Motor neuron (in vitro differentiated cells): ENCODE measurements at places on chromosomes 3 and 15.

DNA sequence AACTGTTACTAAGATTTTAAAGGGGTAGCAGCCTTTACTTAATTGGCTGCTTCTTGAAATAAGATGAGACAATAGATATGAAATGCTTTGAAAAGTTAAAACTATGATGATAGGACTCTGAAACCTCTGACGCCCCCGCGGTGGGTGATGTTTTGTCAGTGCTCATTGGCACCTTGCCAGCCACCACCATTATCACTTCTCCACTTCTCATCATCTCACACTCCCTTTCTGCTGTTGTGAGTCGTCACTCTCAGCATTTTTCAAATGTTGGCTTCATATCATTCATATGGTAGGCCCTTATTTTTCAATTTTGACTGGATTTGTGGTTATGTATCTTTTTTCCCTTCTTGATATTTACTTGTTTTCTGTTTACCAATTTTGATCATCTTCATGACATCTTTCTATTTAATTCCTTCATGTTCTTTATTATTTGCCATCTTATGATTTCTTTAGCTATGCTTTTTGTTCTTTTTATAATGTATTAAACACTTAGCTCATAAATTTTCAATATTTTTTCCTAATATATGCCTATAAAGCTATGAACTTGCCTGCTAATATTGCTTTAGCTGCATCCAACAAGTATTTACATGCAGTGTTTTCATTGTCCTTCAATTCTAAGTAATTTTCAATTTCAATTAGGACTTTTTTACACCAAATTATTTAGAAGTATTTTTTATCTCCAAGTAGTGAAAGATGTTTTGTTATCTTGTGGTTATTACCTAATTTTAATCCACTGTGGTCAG, 30.3 kb upstream of the SKOR1 start:
- ATAC-seq: no peak

DNA sequence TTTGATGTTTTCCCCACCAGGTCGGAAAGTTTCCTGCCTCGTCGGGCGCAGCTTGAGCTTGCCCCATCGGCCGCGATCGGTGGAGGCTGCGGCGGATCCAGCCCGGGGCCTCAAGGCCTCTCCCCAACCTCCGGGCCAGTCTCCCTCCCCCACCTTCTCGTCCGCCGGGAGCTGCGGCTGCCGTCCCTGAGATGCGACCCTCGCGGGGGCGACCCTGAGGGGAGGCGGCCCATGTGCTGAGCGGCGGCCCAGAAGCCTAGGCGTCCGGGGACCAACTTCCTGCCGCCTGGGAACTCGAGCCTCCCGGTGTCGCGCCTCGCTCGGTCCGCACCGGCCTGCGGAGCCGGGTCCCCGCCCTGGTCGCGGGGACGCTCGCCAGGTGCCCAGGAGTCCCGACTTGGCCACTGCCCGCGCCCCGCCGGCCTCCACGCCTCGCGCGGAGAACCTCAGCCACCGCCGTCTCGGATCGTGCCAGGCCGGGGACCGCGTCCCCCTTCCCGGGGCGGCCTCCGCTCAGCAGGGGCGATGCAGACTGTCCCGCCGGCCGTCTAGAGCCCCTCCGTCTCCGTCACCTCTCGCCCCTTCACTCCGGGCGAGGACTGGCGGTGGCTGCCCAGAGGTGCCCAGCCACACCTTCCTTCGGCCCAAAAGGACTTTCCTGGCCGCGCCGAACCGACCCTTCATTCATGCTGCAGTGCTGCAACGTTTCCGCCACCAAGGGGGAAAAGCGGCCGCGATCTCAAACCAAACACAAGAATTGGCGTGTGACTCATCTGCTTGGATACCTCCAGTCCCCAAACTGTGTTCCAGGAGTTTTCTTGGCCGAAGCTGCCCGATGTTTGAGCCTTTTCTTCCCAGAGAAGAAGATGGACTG, 656 bp downstream of the SLMAP start:
- peak; percentile 55 for ATAC-seq

DNA sequence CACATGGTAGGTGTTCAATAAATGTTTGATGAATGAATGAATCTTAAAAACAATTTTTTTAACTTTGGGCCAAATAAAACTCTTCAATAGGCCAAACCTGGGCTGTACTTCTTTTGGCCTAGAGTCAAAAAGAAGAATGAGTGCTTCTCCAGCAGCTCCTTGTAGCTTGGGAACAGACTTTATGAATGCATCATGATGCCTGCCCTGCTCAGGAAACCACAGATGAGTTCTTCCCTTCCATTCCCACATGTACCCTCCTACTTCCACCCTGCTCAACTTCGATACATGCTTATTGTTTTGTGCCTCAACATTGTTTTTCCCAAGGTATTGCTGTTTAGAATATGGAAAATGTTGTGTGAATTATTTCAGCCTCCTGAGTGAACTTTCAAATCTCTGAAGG, 87.0 kb downstream of the FILIP1L start:
- no peak for ATAC-seq

DNA sequence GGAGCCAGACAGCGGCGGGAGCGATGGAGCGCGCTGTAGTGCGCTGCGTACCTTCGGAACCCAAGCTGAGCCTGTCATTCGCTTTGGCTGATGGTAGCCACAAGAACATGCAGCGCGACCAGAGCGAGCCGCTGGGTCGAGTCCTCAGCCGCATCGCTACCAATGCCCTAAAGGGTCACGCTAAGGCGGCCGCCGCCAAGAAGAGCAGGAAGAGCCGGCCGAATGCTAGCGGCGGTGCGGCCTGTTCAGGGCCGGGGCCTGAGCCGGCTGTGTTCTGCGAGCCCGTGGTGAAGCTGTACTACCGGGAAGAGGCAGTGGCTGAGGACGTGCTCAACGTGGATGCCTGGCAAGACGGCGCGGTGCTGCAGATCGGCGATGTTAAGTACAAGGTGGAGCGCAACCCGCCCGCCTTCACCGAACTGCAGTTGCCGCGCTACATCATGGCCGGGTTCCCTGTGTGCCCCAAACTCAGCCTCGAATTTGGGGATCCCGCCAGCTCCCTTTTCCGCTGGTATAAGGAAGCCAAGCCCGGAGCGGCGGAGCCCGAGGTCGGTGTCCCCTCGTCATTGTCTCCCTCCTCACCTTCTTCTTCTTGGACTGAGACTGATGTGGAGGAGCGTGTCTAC, 498 bp downstream of the PDE12 start:
- ATAC-seq: peak; percentile 49

DNA sequence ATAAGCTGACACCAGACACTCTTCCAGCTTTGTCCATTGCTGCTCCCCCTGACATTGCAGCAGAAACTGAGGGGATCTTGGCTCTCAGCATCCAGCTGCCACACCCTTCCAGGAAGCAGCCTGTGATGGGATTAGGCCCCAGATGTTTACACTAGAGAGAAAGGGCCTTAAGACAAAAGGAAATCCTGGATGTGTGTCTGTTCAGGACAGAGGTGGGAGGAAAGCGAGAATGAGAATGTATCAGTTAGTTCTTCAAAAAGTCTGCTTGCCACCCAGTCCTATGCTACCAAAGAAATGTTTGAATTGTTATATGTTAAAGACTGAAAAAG, 58.8 kb downstream of the HES1 start:
- ATAC-seq: no peak

DNA sequence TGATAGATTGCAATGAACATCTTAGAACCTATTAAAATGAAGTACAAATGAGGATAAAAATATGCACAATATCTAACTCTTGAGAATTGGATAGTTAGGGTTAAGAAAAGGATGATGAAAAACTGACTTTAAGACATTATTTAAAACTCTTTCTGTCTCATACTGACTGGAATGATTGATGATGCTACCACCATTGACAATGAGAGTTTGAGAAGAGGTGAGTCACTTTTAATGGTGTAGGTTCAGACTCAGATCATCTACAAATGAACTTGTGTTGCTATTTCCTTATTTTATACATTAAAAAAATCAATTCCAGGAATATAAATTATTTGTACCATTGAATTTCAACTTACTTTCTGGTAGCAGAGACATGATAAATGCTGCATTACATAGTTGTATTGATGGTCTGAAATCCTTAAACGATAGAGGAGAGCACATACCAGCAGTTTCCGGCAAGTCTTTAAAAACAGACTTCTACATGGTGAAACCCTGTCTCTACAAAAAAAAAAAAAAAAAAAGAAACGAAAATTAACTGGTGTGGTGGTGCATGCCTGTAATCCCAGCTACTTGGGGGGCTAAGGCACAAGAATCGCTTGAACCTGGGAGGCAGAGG, 409.0 kb downstream of the OTOL1 start:
- no peak for ATAC-seq

GRCh38 chr3:152559246-152559645, 275.7 kb upstream of the P2RY1 start:
- ATAC-seq: no peak

DNA sequence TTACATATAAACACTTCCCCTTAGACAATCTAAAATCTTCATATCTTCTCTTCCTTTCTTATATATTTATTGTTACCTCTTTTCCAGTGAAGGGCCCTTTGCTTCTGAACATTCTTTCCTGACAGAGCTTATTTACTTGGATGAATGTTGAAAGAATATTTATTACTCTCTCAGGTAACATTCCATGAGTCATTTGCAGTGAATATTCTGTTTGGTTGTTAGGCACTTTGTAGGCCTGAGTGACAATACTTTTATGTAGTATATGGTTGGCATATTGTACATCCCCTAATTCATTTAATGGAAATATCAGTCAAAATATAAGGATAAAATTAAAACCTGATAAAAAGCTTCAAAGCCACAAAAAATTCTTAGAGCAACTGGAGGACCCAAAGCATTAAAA, 260.9 kb upstream of the KCNMB2 start:
- no peak for ATAC-seq

DNA sequence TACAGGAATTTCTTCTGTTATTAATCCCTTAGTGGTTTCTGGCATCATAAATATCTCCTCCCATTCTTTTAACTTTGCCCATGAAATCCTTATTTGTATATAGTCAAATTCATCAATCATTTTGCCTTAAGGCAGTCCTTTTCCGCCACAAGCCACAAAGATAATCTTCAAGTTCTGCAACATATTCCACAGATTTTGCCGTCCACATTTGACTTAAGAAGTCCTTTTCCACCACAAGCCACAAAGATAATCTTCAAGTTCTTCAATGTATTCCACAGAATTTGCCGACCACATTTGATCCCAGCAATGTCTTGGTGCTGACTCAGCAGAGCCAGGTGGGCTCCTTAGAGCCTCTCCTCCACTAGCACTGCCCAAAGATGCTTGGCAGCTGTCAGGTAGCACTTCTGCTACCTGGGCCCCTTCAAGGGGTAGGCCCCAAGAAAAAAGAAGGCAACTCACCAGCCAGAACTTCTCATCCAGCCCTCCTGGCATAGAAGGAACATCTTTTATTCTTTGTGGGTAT, 35.0 kb downstream of the SEC22C start:
- no peak for ATAC-seq

- no peak for ATAC-seq
Observed at GRCh38 chr3:106215047-106215446, 346.2 kb upstream of the CBLB start.

DNA sequence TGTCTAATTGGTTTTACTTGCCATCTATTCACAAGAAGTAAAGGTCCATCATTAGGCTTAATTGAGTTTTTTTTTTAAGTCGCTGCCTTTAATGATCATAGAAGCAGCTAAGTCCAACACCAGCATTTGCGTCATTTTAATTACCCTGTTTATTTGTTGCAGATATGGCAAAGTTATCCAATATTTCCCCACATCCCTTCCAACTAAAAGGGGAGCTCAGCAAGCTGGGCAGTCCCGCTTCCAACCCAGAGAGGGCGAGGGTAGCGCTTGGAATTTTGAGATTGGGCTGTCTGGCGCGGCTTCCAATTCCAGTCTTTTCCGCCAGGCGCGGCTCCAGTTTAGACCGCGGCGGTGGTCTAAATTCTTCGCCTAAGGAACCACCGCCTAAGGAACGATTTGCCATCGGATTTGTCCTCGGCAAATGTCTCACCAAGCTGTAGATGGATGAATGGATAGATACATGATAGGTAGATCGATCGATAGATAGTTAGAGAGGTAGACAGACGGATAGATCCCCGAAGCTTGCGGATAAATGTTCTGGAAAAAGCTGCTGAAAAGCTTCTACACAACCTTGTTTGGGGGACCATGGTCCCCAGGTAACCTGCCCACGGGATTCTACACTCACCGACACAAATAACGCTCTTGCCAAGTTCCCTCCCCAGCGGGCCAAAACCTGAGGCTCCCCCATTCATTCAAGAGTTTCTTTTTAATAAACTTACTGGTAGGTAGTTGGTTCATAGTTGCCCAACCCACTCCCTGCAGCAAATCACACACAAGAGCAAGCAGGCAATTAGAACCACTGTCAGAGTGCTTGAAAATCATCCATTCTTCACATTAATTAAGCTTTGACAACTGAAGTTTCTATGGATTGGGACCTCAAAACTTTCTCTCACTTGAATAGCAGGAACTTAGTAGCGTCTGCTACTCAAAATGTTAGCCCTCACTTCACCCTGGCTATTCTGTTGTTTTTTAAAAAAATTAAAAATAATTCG, 49.1 kb downstream of the ZIC4 start:
- ATAC-seq: no peak
